Breast epithelium (tissue), 4 donors: ENCODE measurements at places on chromosomes 4 and X.

DNA sequence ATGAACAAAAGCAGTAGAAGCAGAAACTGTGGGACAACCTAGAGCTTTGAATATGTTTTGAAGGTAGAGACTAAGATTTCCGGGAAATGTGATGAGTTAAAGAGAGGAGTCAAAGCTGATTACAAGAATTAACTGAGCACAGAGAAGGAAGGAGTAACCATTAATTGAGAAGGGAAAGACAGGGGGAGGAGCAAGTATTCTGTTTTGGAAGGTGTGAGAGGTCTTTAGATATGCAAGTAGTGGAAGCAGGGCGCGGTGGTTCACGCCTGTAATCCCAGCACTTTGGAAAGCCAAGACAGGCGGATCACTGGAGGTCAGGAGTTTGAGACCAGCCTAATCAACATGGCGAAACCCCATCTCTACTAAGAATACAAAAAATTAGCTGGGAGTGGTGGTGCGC, 171.5 kb downstream of the FSTL5 start:
- DNase-seq = no peak

DNA sequence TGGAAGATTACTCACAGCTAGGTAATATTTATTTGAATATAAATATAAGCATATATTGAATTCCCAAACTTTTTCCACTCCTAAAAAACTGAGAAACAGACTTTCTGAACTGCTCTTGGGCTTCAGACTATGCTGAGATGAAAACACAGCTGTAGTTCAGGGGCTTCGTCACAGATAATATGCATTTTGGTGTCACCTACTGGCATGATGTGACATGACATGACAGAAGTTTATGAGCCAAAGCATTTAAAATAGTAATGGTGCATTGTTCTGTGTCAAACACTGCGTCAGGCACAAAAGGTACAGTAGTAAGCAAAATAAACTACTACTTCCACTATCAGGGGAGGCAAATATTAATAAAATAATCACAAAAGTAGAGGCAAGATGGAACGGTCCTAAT, 171.3 kb downstream of the BTC start:
- DNase-seq = no peak

DNA sequence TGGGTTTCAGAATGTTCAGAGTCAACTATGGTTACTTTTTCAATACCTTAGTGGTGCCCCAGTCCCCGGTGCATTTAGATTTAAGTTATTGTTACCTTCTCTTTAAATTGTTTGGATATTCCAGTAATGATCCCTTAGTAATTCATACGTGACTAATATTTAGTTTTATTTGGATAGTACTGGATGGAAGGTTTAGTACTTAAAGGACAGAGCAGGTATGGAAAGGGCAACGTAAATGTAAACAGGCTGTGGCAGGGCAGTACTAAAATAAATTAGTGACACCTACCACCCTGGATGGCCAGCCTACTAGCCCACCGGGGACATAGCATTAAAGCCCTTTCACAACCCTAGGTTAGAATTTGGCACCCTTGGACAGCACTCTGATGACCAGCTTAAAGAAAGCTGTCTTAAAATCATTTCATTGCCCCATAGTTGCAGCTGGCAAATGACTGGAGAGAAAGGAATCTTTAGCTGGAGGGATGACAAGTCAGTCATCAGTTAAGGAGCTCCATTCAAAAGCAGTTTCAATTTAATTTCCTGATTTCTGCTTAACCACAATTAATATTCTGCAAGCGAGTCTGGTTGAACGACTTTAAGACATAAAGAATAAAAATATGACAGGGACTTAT, 16.4 kb downstream of the PLP1 start:
- DNase-seq = no peak

- no peak for DNase-seq
These were observed 1.6 kb upstream of the ZC4H2 start for GRCh38 chrX:64977830-64978229.

DNA sequence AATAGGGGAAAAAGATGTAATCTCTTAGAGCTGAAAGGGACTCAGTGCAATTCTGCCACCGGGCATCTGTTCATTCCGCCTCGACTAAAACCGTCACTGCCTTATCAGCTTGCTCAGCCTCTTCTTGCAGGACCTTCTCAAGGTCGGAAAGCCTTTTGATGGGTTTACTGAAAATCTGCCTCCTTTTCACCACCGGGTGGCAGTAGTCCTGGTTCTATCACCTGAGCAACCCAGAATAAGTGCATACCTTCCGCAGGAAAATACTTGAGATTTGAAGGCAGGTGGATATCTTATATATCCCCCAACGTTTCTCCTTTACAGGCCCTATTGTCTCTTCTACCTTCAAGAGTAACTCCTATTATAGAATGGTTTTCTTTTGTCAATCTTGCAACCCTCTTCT, 103.4 kb upstream of the PAK3 start:
- DNase-seq = no peak

DNA sequence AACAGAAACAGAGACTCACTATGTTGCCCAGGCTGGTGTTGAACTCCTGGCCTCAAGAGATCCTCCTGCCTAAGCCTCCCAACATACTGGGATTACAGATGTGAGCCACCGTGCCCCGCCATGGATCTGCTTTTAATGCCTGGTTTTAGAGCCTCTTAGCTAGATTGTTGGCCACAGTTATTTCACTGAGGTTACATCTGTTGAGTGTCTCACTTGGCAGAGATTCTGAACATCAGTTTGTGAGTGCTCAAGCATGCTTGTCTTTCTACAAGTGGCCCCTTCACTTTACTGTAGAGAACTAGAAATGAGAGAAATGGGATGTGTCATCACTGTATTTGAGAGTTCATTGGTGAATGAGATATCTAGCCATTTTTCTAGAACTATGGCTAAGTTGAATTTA, 218.5 kb downstream of the APBB2 start:
- no peak for DNase-seq

DNA sequence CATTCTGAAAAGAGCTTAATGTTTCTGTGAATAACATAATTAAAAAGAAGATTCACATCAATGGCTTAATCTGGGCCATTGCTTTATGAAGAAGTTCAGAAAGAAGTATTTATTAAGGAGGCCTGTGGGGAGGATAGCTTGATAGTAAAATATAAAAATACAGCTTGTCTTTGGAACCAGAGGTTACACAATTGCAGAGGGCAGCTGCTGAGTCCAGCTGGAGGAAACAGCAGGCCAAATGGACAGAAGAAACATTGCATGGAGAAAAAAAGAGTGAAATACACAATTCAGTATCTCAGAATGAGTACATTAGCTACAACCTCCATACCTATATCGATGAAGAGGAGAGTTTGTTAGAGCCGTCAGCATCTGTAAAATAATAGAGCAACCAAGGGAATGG, 148.0 kb upstream of the NPY2R start:
- DNase-seq = no peak
